Activated naive CD4-positive, alpha-beta T cell (primary cell): ENCODE measurements at places on chromosomes 13 and 19.

DNA sequence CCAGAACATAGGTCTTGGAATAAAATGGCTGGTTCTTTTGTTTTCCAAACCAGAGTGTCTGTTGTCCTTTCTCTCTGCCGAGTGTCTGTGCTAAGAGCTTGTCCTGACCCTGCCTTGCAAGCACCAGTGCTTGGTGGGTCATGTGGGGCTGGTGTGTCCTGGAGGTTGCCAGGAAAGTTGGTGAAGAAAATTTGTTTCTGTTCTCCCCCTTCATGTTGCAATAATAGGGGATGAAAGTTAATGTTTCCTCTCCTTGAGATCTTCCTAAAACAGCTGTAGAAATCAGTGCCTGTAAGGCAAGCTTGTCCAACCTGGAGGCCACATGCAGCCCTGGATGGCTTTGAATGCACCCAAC lies 2.7 kb downstream of the HAMP start:
- DNase-seq: no peak

DNA sequence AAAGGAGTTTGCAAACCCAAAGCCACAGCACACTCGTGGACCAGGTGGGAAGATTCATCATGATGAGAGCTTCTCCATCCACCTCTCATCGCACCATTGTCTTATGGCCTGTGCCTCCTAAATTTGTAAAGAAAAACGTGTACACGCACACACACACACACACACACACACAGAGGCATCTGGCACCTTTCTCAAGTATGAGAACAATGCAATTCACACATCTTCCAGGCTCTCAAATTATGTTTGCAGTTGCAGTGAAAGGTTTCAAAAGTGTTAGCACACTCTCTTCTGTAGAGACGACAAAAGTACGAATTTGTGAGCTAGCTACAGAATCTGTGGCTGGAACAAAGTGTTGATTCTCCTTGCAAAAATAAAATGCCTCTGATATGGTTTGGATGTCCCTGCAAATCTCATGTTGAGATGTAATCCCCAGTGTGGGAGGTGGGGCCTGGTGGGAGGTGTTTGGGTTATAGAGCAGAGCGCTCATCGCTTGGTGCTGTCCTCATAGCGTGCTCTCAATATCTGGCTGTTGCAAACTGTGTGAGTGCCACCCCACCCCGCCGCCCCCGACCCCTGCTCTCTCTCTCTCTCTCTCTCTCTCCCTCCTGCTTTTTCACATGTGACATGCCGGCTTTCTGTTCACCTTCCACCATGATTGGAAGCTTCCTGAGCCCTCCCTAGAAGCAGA lies 21.8 kb upstream of the RAB20 start:
- no peak for DNase-seq

GRCh38 chr19:39106194-39106593 lies 19.4 kb upstream of the PAK4 start:
- DNase-seq: no peak

DNA sequence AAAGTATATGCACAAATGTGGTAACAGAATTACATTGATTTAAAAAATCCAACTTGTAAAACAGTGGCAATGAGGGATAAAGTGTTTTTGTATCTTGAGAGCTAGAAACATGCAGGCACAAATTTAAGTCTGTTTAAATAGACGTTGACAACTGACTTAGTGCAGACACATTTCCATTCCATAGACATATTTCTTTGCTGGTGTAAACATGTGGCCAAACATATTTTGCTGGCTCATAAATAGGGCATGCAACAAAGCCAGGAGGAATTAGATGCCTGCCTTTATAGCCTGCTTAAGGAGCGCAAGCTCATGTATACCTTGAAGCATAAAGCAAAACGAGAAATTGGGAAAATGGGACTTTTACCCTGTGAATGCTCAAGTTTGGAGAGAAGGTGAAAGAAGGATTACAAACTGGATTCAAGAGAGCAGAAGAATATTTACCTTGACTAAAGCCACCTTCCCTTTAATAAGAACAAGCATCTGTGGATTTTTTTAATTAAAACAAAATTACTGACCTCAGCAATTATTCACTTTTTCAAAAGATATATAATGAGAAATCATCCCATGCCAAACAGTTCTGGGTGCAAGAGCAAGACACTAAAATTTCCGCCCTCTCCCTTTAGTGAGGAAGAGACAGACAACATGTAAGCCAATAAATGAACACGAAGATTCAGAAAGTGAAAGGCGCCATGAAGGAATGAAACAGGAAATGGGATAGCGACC lies 71.0 kb downstream of the DCT start:
- DNase-seq: no peak

DNA sequence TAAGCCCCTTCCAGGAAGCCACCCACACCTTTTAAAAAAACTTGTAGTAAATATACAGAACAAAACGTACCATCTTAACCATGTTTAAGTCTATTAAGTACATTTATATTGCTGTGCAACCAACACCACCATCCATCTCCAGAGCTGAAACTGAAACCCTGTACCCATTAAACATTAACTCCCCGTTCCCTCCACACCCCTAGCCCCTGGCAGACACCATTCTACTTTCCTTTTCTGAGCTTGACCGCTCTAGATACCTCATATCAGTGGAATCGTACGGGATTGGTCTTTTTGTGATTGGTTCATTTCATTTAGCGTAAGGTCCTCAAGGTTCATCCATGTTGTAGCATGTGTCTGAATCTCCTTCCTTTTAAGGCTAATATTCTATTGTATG lies 13.0 kb upstream of the SPATA13 start:
- no peak for DNase-seq

DNA sequence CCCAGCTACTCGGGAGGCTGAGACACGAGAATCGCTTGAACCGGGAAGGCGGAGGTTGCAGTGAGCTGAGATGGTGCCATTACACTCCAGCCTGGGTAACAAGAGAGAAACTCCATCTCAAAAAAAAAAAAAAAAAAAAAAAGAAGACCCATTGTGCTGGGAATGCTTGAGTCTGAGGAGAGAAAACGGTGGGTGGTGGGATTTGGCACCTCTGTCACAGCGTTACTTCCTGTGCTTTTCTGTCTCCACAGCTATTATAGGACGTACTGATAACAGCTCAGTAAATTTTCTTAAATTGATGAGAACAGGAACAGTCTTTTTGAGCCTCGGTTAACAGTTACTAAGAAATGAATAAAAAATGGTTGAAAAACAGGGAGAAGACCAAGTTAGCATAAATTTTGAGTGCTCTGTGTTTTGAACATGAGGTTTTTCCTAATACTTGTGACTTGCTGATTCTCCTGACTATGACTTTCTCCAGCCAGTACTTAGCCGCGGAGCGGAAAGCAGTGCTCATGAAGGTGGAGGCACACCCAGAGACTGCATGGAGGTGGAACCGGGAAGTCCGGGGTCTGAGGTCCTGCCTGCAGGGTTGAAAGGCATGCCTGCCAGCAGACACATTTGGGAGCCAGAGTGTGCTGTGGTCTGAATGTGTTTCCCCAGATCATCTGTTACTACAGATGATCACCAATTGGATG lies 55.3 kb upstream of the TEX29 start:
- DNase-seq: no peak
